ENCODE measurements at places on chromosomes 4 and X.

DNA sequence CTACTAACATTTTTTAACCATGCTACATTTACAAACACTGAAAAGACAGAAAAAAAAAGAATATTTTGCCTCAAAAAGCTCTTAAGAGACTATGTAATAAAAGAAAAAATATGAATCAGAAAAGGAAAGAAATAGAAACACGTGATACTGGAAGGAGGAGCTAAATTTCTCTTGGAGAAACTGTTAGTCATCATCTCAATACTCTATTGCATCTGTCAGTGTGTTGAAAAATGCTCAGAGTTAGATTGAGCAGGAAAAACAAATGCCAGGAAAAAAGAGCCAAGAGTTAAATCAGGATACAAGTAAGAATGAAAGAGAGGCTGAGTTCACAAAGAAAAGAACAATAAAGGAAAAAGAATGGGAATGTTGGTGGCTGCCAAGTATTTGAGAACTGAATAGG lies 2.6 kb downstream of the RAB28 start:
- no peak for DNase-seq

- peak; percentile 58 for DNase-seq
These were observed 158.7 kb downstream of the DCHS2 start for GRCh38 chr4:154332681-154333421.

GRCh38 chr4:26355392-26356052 lies 34.7 kb downstream of the RBPJ start:
- DNase-seq, result no peak

DNA sequence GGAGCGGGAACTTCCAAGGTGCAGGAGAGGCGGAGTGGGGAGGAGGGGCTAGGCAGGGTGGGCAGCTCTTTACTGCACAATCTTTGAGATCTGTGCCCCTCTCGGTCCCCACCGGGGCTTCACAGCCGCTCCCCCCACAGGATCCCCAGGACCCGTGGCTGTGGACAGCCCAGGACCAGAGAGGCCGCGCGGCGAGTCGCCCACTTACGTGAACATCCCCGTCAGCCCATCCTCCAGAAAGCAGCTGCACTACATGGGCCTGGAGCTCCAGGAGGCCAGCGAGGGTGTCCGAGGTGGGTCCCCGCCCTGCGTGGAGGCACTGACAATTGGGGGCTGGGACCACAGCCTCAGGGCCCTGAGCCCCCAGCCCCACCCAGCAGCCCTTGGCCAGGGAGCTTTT lies 32.1 kb downstream of the LRPAP1 start:
- DNase-seq, result no peak

DNA sequence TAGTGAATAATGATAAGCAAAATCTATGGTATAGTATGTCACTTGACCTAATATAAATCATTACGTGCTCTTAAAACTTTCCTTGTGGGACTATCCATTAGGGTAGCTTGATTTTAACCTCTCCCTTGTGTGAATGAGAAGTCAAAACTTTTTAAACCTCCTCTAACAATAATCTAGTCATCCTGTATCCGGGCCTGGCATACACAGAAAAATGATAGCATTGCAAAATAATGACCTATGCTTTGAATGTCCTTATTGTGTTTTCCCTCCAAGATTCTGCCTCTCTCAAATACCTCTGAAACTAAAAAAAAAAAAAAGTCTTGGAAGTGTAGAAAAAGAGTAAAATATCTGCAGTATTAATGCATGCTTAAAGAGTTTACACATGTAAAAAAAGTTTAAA lies 250.0 kb upstream of the NDST3 start:
- no peak for DNase-seq

DNA sequence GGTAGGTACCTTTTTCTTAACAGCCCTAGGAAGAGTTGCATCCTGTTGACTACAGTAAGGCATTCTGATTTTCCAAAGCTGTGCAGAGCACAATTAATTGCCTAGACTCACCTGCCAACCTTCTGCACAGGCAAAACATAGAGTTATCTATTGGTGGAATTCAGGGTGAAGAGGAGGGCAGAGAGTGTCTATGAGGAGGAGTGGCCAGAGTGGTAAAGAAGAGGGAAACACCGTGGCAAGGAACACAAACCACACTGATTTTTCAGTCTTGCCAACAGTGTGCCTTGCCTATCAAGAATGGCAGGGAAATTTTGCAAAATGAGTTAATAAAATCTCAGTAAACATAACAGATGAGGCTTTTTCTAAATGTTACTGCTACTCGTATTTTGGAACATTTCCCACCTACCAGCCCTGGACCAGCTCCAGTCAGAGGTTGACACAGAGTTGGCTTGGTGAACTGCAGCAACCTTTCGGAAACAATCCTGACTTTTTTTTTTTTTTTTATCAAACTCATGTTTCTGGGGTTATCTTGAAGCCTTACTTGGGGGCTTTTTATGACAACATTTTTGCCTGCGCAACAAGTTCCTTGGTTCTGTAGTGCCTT lies 67.9 kb upstream of the CAPN6 start:
- DNase-seq, result no peak

- DNase-seq, result no peak
These were observed 13.4 kb downstream of the EDNRA start for GRCh38 chr4:147494301-147494700.

DNA sequence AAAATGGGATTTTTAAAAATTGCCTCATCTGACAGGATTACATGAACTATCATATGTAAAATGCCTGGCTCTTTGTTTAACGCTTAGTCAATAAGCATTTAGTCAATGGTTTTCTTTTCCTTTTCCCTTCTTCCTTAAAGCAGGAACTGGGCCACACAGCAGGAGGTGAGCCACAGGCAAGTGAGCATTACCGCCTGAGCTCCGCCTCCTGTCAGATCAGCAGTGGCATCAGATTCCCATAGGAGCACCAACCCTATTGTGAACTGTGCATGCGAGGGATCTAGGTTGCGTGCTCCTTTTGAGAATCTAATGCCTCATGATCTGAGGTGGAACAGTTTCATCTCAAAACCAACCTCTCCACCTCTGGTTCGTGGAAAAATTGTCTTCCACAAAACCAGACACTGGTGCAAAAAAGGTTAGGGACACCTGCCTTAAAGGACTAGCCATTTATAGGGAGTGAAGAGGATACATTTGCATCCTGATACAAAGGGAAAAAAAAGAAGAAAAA lies 306.1 kb downstream of the FBXW7 start:
- no peak for DNase-seq

- DNase-seq, result no peak
These were observed 1919.8 kb upstream of the AGA start for GRCh38 chr4:179361978-179362486.

DNA sequence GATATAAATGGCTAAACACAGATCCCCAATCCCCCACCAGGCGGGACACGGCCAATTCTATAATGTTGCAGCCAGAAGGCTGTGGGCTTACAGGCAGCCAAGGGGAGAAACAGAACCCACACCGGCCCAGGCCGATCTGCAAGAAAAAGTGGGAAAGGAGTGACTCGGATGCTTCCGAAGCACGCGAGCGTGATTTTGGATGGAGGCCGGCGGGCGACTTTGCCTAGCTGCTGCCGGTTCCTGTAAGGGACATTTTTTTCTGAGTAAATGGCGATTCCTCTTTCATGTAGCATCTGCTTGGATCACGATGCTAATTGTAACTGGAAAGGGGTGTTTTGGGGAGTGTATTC lies 470.2 kb downstream of the PCDH19 start:
- DNase-seq, result no peak

GRCh38 chr4:103091601-103092223 lies 7.9 kb downstream of the BDH2 start:
- DNase-seq, result peak; percentile 38

DNA sequence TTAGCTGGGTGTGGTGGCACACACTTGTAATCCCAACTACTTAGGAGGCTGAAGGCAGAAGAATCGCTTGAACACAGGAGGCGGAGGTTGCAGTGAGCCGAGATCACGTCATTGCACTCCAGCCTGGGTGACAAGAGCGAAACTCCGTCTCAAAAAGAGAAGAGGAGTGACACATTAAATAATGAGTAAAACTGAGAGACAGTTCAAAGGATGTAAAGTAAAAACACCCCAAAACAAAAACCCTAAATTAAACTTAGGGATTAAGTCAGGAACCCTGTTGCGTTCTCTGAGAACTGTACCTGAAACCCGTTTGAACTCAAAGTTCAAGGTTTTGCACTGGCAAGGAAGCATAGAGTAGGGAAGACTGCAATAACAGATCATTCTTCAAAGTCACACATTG lies 141.7 kb downstream of the BRWD3 start:
- no peak for DNase-seq

DNA sequence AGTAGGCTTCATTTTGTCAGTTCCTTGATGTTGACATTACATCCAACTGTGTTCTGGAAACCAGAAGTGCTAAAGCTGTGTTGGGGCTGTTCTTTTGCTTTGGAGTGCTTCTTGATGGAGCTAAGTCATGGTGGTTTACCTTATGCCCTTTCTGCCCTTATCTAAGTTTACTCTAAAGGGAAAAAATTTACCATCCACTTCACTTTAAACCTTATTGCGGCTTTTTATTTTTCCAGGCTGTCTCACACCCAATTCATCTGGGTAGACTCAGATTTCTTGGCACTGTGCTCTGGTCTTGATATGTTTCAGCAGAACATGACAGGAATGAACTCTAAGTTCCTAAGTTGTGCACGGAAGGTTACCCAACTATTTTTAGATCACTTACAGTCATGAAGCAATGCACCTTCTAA lies 104.7 kb upstream of the TTC29 start:
- no peak for DNase-seq

DNA sequence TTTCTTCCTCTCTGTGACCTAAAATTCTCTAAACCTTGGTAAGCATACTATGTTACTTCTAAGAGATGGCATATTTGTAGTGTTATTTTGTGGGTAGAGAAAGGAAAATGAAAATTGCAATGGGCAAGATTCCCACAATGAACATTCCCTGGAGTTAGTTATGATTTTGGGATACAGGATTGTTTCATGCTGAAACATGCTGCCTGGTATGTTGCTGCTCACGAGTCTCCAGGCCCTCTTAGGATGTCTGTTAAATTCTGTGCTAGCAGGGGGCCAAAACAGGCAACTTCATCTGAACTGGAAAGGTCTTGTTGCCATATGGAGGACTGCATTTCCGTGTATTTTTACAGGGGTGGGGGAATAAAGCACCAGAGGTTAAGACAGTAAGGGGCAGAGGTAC lies 18.9 kb upstream of the MSMO1 start:
- no peak for DNase-seq

GRCh38 chr4:88820698-88821415 lies 123.2 kb upstream of the NAP1L5 start:
- DNase-seq, result no peak

DNA sequence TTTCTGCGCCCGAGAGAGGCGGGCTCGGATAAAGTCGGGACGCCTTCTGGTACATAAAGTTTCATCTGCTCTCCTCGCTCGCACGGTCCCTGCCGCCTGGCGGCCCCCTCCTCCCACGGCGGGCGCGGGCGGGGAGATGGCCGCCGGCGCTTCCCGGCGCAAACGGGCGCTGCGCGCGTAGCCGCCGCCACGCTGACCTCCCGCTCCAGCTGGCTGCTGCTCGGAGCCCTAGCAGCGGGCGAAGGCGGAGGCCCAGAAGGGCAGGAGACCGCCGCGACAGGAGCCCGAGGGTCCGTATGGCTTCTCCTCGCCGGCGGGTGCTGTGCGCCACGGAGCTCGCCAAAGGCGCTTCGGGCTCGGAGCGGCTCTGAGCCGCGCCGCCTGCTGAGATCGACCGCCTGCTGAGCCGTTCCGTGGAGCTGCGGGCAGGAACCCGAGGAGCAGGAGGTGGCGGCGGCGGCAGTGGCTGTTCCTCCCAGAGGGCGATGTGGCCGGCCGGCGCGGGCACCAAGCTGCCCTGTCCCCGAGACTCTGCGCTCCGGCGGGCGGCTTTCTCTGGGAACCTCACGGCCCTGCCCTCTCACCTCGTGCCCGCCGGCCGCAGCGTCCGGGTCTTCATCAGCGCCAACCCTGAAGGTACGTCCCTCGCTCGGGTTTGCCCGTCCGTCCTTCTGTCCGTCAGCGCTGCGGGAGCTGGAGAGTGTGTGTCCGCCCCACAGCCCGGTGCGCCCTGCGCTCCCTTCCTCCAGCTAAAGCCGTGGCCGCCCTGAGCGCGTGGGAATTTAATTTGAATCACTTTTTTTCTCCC lies at the start of gene NWD2:
Gene NWD2 (plus strand): TSS at position 161 of the 808 bp plus-strand sequence. CDS start 325 bp downstream, at position 486.
- no peak for DNase-seq

- peak; percentile 32 for DNase-seq
These were observed 24.1 kb upstream of the PBDC1 start for GRCh38 chrX:76148753-76149152.

DNA sequence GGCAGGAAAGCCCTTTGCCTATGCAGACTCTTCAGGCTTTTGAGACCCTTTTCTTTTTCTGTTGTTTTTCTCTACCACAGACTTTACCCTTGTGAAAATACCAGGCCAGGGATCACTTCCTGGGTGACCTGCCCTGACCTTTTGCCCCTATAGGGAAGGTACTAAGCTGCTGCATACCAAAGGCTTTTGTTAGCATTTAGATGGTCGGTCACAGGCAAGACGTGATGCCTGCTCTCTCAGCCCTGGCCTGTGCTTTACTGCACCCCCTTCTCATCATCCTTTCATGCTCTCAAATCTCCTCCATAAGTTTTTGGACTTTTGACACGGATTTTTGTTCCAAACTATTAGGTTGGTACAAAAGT lies 98.2 kb downstream of the ARHGAP10 start:
- no peak for DNase-seq

GRCh38 chrX:42495139-42495538 lies 282.8 kb downstream of the PPP1R2C start:
- no peak for DNase-seq

DNA sequence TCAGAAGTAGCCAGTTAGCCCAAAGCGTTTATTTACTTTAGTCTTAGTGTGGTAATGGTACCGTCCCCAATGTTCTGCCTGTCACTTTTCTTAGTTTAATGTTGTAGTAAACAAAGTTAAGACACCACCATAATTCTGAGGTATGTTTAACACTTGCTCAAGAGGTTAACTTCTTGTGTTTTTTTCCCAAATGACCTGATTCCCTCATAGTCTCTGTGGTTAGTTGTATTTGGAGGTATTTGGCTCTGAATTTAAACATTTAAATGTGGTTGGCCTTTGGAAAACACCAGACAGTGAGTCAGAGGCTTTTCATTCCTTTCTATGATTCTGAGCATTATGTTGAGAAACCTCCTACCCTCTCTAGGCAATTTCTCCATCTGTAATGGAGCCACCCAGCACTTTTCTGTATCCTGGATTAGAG lies 47.9 kb downstream of the CXCL1 start:
- no peak for DNase-seq

DNA sequence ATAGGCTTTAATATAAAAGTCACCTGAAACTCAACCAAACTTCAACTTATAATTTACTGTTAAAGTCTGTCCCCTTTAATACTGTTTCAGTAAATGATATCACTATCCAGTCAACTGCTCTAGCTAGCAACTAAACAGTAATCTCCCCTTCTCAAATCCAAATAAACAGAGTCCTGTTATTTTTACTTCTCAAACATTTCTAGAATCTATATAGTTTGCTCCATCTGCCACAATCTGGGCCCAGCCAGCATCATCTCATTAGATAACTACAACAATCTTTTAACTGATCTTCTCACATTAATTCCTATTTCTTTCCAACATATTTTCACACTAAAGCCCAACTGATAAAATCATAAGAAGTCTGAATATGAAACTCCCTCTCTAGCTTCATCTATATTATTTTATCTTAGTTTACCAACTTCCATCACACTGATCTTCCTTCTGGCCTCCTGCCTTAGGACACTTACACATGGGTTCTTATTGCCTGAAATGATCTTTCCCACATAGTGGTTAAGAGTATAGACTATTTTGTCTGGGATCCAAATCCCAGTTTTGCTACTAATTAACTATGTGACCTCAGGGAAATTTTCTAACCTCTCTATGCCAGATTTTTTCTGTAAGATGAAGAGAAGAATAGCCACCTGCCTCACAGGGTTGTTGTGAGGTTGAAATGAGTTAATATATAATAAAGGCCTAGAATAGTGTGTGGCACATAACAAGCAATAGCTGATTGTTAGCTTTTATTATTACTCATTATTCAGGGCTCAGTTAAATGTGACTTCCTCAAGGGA lies 18.6 kb downstream of the TBCK start:
- no peak for DNase-seq

All from activated naive CD4-positive, alpha-beta T cell treated with anti-CD3 and anti-CD28 coated beads, Interleukin-2, amount 50 U/mL, for 16 hours (primary cell).